ENCODE measurements at places on chromosomes 3 and 15. TPM values are rescaled to one million over a fixed set of nuclear protein-coding genes. Genes with fewer than 3 reads are reported as not detected.

DNA sequence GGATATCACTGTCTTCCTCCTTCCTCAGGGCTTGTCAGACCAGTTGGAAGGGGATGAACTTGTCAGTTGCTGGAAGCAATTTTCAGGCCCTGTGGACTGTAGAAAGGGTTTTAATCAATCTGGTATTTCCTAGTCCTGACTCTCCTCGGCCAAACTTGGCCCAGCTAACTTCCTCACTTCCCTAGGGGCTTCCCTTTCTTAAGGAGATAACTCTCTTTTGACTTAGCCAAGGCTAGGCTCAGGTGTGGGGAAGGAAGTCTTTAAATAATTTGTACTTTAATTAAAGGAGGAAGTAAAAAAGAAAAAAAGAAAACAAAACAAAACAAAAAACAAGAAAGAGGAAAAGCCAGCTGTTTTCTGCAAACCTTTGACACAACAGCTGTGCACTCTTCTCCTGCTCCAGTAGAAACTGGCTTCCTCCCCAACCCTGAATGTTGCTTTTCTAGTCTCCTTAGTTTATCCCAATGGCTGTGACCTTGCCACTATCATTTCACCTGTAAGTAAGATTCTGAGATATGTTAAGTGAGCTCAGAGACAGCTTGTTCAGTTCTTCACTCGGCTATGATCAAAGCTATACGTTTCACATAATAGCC lies 53.0 kb upstream of the ST3GAL6 start:
- no peaks in the 10 kb centered on the region for H3K4me1 ChIP-seq
- no peak overlapping the region for H3K4me3 ChIP-seq
- H3K27me3 ChIP-seq, result no peaks in the 10 kb centered on the region
- no peak for DNase-seq

GRCh38 chr15:55989383-55989782 lies 4.0 kb downstream of the NEDD4 start:
- no peaks in the 10 kb centered on the region for H3K36me3 ChIP-seq
- no peak overlapping the region for H3K27ac ChIP-seq
- H3K4me3 ChIP-seq, result no peak overlapping the region

DNA sequence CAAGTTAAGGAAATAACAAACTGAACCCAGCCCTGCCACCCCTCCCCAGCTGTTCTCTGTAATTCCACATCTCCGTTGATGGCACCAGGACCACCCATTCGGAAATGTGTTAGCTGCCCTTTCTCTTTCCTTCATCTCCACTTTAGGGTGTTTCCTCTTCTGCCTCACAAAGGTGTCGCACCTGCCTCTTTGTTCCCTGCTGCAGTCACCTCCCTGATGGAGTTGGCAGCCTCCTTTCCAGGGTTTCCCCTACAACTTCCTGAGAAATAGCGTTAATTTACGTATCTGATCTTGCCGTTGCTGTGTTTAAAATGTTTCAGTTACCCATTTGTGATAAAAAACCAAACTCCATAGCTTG lies 57.3 kb downstream of the GPR171 start:
- H3K36me3 ChIP-seq, result no peaks in the 10 kb centered on the region
- H3K27ac ChIP-seq, result no peak overlapping the region
- DNase-seq, result no peak
- H3K4me1 ChIP-seq, result peaks cover 8% of the 10 kb centered on the region
- H3K27me3 ChIP-seq, result no peaks in the 10 kb centered on the region
- H3K4me3 ChIP-seq, result no peak overlapping the region

CASR gene
- total RNA-seq, result 72.8 TPM

DNA sequence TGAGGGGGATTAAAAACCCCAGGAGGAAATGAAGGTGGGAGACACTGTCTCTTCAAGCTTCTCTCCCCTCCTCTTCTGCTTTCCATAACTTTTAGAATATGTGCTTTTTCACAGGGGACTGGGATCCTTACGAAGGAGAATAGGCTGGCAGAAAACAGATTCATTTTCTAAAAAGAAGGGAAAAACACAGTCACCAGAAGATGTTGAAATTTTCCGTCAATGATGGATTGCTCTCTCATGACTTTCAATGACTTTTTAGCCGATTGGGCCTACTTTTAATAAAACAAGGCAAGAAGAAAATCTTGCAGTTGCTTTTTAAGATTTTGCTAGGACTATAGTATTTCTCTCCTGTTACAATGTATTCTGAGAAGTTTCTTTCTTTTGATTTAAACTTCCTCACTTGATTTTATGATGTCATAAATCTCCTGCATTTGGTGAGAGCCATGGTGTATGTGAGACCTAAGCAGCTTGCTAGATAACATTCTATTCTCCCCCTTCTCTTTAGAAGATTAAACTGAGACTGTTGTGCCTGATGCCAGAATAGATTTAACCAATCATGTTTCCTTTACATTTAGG lies 241.2 kb downstream of the FEZF2 start:
- no peak overlapping the region for H3K4me3 ChIP-seq
- no peaks in the 10 kb centered on the region for H3K36me3 ChIP-seq
- peaks cover 2% of the 10 kb centered on the region for H3K4me1 ChIP-seq
- H3K27me3 ChIP-seq, result no peaks in the 10 kb centered on the region
- DNase-seq, result peak; percentile 77

- no peaks in the 10 kb centered on the region for H3K4me1 ChIP-seq
- DNase-seq, result peak; percentile 31
- H3K27me3 ChIP-seq, result no peaks in the 10 kb centered on the region
- H3K27ac ChIP-seq, result no peak overlapping the region
- H3K4me3 ChIP-seq, result no peak overlapping the region
- H3K36me3 ChIP-seq, result no peaks in the 10 kb centered on the region
These were observed 75.8 kb downstream of the ZPLD1 start for GRCh38 chr3:102510663-102511062.

CATSPER2 gene
- total RNA-seq, result 6.5 TPM

FSIP1 gene
- 2.4 TPM for total RNA-seq

DNA sequence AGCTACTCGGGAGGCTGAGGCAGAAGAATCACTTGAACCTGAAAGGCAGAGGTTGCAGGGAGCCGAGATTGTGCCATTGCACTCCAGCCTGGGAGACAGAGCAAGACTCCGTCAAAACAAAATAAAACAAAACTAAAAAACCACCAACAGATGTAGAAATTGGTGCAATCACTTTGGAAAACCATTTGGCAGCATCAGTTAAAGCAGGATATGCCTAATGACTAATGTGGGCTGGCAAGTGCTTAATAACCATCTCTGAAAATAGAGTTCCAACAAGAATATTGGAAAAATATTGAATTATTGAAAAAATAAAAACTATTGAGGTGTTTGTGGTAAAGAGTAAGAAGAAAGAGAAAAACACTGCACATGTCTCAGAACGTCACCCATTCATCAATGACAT lies 16.1 kb upstream of the RTP3 start:
- no peak overlapping the region for H3K27ac ChIP-seq
- H3K27me3 ChIP-seq, result peaks cover 2% of the 10 kb centered on the region
- DNase-seq, result no peak
- H3K4me1 ChIP-seq, result no peaks in the 10 kb centered on the region

- no peak overlapping the region for H3K4me3 ChIP-seq
- no peaks in the 10 kb centered on the region for H3K4me1 ChIP-seq
- no peaks in the 10 kb centered on the region for H3K36me3 ChIP-seq
- no peak for DNase-seq
These were observed 12.7 kb upstream of the ACTC1 start for GRCh38 chr15:34808016-34808415.

DNA sequence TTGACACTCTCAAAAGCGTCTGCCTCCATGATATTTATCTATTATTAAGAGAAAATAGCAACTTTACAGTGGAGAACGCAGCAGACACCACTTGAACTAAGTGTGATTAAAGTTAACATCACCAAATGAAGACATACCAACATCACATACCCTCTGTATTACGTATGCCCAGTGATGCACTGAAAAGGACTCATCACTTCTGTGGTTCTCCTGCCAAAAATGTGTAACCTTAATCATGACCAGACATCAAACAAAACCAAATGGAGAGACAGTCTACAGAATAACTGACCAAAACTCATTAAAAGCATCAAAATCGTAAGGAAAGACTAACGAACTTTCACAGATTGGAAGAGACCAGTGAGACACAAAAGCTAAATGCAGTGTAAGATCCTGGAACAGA lies 103.2 kb downstream of the PPP2R3A start:
- H3K4me3 ChIP-seq, result no peak overlapping the region
- no peaks in the 10 kb centered on the region for H3K27me3 ChIP-seq
- H3K4me1 ChIP-seq, result no peaks in the 10 kb centered on the region
- no peak overlapping the region for H3K27ac ChIP-seq
- DNase-seq, result no peak
- H3K36me3 ChIP-seq, result no peaks in the 10 kb centered on the region

DNA sequence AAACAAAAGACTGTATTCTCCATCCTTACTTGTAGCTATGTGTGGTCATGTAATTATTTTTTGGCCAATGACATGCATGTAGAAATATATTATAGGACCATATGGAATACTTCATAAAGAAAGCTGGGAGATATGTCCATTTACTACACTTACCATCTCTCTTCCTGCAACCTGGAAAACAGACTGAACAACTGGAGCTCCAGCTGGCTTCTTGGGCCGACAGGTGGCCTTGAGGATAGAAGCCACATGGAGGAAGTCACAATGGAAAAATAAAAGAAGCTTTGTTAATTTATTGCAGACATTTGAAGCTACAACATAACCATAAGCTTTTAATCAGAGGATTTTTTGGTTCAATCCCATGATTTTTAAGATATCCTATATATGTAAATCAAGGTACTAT lies 167.9 kb upstream of the CBLB start:
- no peaks in the 10 kb centered on the region for H3K27me3 ChIP-seq
- H3K36me3 ChIP-seq, result no peaks in the 10 kb centered on the region
- H3K4me1 ChIP-seq, result no peaks in the 10 kb centered on the region
- H3K4me3 ChIP-seq, result no peak overlapping the region

- no peak for DNase-seq
- no peak overlapping the region for H3K27ac ChIP-seq
- no peaks in the 10 kb centered on the region for H3K36me3 ChIP-seq
- H3K4me3 ChIP-seq, result no peak overlapping the region
- no peaks in the 10 kb centered on the region for H3K4me1 ChIP-seq
These were observed 293.6 kb upstream of the ICE2 start for GRCh38 chr15:60772395-60773120.

- no peaks in the 10 kb centered on the region for H3K36me3 ChIP-seq
- H3K4me1 ChIP-seq, result no peaks in the 10 kb centered on the region
- peak within 1 kb of the TSS; percentile 71 for H3K27ac ChIP-seq
- peak within 1 kb of the TSS; percentile 50 for H3K4me3 ChIP-seq
- no peaks in the 10 kb centered on the region for H3K27me3 ChIP-seq
- peak; percentile 86 for DNase-seq
These were observed at the start of gene ARPIN for GRCh38 chr15:89912674-89913396. Gene ARPIN, minus strand, starts transcription at chr15:89912952. Its CDS starts 117 bp downstream, at chr15:89912835.

DNA sequence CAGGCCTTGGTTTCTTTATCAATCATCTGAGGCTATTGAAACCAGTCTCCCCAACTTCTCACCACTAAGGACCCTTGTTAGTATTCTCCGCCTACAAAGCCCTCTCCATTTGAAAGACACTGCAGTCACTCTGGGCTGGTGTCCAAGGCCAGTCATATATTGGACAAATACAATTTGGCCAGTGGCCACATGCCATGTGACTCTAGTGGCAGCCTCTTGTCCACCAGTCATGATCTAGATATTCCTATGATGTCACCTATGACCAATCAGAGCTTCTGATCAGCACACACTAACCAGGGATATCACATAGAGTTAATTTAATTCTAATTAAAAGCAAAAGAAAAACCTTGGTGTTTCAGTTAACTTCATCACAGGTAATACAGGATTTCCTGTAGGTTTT lies 68.2 kb downstream of the RAB11A start:
- no peak overlapping the region for H3K4me3 ChIP-seq
- no peak for DNase-seq
- H3K27me3 ChIP-seq, result no peaks in the 10 kb centered on the region
- H3K4me1 ChIP-seq, result no peaks in the 10 kb centered on the region
- no peaks in the 10 kb centered on the region for H3K36me3 ChIP-seq

DNA sequence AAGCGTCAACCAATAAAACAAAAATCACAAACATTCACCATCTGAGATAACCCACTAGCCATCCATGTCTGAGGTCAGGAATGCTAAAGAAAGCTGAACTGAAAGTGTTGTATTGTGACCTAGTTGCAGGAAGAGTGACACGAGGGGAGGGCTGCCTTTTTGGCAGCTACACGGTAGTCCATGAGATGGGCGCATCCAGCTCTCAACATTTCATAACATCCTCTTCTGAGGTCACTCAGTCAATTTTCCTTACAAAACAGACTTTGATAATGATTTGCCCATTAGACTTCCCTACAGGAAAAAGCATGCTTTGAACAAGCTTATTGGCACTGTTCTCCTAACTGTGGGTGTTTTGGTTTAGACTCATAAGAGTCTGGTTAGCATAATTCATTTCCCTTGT lies 15.4 kb upstream of the SHF start:
- no peaks in the 10 kb centered on the region for H3K36me3 ChIP-seq
- H3K4me1 ChIP-seq, result no peaks in the 10 kb centered on the region
- no peaks in the 10 kb centered on the region for H3K27me3 ChIP-seq
- no peak overlapping the region for H3K27ac ChIP-seq
- DNase-seq, result no peak
- no peak overlapping the region for H3K4me3 ChIP-seq

GRCh38 chr3:156307704-156308103 lies 187.3 kb downstream of the KCNAB1 start:
- H3K27me3 ChIP-seq, result no peaks in the 10 kb centered on the region
- no peak for DNase-seq
- no peaks in the 10 kb centered on the region for H3K4me1 ChIP-seq
- no peaks in the 10 kb centered on the region for H3K36me3 ChIP-seq
- no peak overlapping the region for H3K4me3 ChIP-seq
- H3K27ac ChIP-seq, result no peak overlapping the region

- no peak overlapping the region for H3K4me3 ChIP-seq
- H3K27me3 ChIP-seq, result no peaks in the 10 kb centered on the region
- DNase-seq, result no peak
- no peak overlapping the region for H3K27ac ChIP-seq
- no peaks in the 10 kb centered on the region for H3K36me3 ChIP-seq
These were observed 225.3 kb upstream of the LYSMD4 start for GRCh38 chr15:99958426-99959097.

- H3K4me1 ChIP-seq, result no peaks in the 10 kb centered on the region
- DNase-seq, result no peak
- no peaks in the 10 kb centered on the region for H3K36me3 ChIP-seq
- H3K27ac ChIP-seq, result no peak overlapping the region
- H3K27me3 ChIP-seq, result no peaks in the 10 kb centered on the region
These were observed 1088.6 kb upstream of the EPHA6 start for GRCh38 chr3:95725770-95726169.

CLDN11 gene
- 2.4 TPM for total RNA-seq

TSEN2 gene
- total RNA-seq, result 20.7 TPM

GRCh38 chr3:184611607-184612281 lies 50.2 kb downstream of the EPHB3 start:
- H3K27me3 ChIP-seq, result no peaks in the 10 kb centered on the region
- H3K27ac ChIP-seq, result no peak overlapping the region
- no peak for DNase-seq
- no peaks in the 10 kb centered on the region for H3K36me3 ChIP-seq
- no peak overlapping the region for H3K4me3 ChIP-seq
- no peaks in the 10 kb centered on the region for H3K4me1 ChIP-seq

KLF15 gene
- total RNA-seq, result 22.9 TPM

GRCh38 chr15:65993236-65993635 lies 123.9 kb downstream of the RAB11A start:
- H3K4me3 ChIP-seq, result no peak overlapping the region
- no peak overlapping the region for H3K27ac ChIP-seq
- DNase-seq, result peak; percentile 65
- H3K27me3 ChIP-seq, result no peaks in the 10 kb centered on the region
- H3K4me1 ChIP-seq, result no peaks in the 10 kb centered on the region

GOLGA8J gene
- not detected for total RNA-seq

Measured in kidney (tissue), 22 donors.